ENCODE measurements at places on chromosomes 11 and 22. TPM values are rescaled to one million over a fixed set of nuclear protein-coding genes. Genes with fewer than 3 reads are reported as not detected.

Gene MMP11
- 0.53 TPM for total RNA-seq

Gene SLCO2B1
- total RNA-seq, result not detected

Gene JHY
- total RNA-seq, result 2.9 TPM

Gene GPR83
- total RNA-seq, result under 0.01 TPM

Gene ANKRD42
- 4.7 TPM for total RNA-seq

Gene CABP7
- not detected for total RNA-seq

Gene THY1
- 0.13 TPM for total RNA-seq

Gene INPP5J
- under 0.01 TPM for total RNA-seq

Gene UPK3A
- total RNA-seq, result not detected

Gene MOV10L1
- total RNA-seq, result 0.26 TPM

Gene ETS1
- total RNA-seq, result 45.4 TPM

Gene BACE1
- 4.2 TPM for total RNA-seq

Gene FAM181B
- 1.0 TPM for total RNA-seq

Gene YPEL4
- 0.26 TPM for total RNA-seq

Gene PMM1
- total RNA-seq, result 17.4 TPM

Gene PRCP
- 25.9 TPM for total RNA-seq

Gene RPUSD4
- total RNA-seq, result 23.6 TPM

Gene FREY1
- total RNA-seq, result 1.3 TPM

Gene CNTF
- 2.0 TPM for total RNA-seq

Gene NCAPD3
- 5.1 TPM for total RNA-seq

Gene UCP3
- 0.26 TPM for total RNA-seq

Gene RIMBP3B
- total RNA-seq, result under 0.01 TPM

Gene OR52I2
- not detected for total RNA-seq

Gene PKNOX2
- total RNA-seq, result not detected

Data from bronchial epithelial cell (primary cell).